ENCODE measurements at places on chromosomes 11 and 22.

GRCh38 chr11:11605181-11605580, 16.6 kb downstream of the GALNT18 start:
- DNase-seq, result no peak

- no peak for DNase-seq
Measured at GRCh38 chr22:45877651-45878050, 99.3 kb downstream of the WNT7B start.

DNA sequence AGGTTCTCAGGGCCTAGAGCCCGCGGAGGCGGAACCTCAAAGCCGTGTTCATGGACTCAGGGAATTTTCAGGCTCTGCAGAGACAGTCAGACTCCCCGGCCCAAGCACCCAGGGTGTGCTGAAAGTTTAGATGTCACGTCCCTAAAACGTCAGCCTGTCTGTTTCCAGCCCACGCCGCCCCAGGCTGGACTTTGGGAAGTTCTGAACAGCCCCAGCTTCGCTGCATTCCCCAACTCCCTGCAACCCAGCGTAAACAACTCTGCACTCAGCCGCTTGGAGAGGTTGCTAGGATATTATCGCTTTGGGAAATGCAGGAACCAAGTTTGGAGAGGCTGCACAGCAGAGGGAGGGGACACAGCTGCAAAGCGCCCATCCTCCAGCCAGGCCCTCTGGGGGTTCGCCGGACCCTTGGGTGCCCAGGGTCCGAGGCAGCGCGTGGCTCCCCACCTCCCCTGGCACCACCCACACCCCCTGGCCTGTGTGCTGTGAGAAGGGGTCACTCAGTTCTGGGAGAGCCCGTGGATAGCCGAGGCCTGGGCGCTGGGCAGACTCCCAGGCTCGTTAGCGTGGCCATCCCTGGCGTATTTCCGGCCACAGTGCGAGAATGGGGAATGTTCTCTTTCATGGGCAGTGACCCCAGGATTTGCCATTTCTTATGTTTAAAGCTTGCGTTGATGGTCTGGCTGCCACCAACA, 120.5 kb upstream of the FGF3 start:
- DNase-seq, result no peak

- no peak for DNase-seq
Measured at GRCh38 chr11:130831506-130831905, 84.8 kb downstream of the SNX19 start.

DNA sequence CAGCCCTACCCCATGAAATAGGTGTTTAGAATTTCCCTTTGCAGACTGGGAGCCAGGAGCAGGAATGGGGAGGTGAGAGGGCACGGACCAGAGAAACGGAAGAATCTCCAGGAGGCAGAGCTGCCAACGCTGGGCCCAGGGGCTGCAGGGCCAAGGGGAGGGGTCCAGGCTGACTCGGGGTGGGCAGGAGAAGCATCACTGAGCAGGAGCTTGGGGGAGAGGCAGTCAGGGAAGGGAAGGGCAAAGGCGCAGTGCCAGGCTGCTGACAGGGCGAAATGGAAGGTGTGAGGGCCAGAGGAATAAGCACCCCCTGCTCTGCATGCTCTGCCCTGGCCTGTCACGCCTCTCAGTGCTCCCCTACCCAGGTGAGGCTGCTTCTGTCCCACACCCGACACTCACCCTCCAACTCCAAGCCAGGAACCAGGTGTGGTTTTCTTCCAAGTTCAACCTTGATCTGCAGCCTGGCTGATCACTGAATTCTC, 14.5 kb downstream of the LRRC32 start:
- DNase-seq, result no peak

DNA sequence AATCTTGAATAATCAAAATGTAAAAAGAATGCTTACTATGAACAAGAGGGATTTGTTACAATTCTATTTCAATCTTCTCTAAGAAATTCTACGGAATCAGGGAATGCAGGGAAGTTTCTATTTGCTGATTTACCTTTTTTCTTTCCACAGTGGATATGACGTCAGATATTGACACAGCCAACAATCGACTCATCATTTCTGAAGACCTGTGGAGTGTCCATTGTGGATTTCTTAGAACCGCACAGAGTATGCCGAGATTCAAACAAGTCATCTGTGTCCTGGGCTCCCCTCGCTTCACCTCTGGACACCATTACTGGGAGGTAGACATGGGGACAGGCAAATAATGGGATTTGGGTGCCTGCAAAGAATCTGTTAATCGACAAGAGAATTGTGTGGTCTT, 4.1 kb upstream of the RFPL1 start:
- no peak for DNase-seq

DNA sequence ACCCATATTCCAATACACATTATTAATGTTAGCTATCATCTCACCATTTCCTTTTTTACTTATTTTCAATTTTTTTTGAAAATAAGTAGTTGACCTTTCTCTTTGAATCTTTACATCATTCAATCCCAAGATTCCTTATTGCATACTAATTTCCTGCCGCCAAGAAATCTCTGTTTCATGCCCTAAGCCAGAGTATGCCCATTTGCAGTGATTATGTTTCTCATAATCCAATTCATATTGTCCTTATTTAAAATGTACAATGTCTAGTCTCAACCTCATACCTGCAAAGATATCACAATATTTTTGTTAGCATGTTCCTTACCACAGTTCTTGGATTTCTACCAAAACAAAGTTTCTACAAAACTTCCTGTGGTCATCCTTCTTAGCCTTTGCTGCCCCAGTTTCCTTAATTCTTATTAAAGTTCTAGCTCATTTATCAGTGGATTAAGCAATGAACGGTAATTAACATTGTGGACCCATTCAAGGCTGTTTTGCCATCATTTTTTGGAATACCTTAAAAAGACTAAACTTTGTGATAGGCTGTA, 75.3 kb downstream of the CD44 start:
- no peak for DNase-seq

- no peak for DNase-seq
Measured at GRCh38 chr11:132042296-132042695, 671.9 kb downstream of the NTM start.

DNA sequence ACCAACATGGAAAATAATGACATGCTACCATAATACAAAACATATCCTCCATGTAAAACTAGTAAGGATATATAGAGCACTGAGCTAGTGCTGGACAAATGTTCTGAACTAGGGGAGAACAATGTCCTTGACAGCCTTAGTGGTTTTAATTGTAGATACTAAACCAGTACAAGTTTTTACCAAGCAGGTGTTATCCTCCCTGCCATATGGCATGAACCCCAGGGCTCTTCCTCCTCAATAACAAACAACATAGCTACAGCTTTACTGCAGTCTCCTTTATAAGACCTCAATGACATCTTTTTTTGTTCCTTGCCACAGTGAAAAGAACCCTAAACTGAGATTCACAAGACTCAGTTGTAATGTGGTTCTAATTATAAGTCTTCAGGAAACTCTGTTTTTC, 70.2 kb upstream of the GDPD4 start:
- DNase-seq, result no peak

DNA sequence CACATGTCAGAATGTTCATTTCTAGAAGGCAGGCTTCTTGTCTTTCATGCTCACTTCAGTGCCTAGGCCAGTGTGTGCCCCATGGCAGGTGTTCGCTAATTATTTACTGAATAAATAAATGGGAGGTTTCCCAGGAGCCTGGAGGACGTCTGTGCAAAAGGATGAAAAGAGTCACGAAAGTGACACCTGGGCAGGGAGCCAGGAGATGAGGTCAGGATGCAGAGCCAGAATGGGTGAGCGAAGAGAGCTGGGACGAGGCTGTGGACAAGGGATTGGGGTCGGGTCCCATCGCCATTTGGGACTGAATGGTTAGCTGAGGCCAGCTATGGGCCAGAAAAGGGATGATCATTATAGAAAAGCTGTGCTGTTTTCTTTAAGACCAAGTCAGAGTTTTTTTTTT, 560.4 kb downstream of the TBC1D22A start:
- DNase-seq, result no peak

- no peak for DNase-seq
Measured at GRCh38 chr11:102792604-102793003, 5.4 kb downstream of the MMP1 start.

DNA sequence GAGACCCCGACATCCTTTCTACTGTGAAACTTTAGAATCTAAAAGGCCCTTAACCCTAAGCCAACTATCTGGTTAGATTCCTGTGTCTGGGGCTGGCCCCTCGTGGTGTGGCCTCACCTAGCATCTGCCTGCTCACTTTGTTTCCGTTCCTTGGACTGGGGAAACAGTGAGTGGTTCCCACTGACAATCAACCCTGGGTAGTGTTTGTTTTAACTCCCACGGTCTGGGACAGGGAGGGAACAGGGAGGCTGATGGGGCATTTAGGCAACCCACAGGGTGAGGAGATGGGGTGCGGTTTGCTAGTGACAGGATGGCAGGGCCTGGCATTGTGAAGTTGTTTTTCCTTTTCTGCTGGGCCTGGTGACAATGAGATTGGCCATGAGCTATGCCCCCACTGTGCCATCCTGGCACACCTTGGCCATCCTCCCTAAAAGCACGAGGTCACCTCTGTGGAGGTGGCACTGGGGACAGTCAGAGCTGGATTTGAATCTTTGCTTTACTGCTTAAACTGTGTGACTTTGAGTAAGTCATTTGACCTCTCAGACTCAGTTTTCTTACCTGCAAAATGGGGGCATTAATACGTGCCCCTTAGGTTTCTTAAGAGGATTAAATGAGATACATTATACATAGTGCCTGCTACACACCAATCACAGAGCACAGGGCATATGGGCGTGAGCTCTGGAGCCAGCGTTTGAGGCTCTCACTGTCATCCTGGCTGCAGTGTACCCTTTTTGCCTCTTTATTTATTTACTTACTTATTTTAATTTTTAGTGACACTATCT, 31.4 kb downstream of the CHRDL2 start:
- no peak for DNase-seq

- no peak for DNase-seq
Measured at GRCh38 chr11:116334596-116334995, 438.2 kb downstream of the BUD13 start.

DNA sequence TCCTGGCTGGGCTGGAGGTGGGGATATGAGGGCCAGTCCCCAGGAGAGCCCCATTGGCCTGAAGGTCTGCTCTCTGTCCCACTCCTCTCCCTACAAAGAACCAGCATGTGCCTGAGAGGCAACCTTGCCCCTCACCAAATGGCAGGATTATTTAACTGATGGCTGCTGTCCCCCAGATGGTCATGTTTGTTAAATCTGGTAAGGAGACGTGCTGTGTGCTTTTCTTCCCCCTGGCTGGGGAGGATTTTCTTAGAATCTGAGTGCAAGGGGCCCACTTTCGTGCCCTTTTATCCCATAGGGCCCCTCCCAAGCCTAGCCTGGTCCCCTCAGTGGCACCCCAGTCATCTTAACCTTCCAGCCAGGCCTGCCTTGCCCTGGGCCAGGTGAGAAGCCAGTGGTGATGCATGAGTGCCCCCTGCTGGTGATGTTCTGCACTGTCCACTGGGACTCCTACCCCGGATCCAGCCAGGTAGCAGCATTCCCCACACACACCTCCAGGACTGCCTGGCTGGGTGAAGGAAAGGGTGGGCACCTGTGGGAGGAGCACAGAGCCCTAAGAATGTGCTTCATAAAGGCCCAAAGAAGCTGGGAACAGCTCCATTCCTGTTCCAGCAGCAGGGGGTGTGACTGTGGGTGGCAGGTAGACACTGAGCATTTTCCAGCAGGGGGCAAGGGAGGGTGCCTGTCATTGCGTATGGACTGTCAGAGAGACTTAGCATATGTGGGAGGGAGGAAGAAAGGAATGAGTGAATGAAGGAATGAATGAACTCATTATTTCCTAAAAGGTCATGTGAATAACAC, 28.9 kb downstream of the MFNG start:
- peak; percentile 61 for DNase-seq

GRCh38 chr11:121337740-121338272, 45.2 kb downstream of the SC5D start:
- no peak for DNase-seq

DNA sequence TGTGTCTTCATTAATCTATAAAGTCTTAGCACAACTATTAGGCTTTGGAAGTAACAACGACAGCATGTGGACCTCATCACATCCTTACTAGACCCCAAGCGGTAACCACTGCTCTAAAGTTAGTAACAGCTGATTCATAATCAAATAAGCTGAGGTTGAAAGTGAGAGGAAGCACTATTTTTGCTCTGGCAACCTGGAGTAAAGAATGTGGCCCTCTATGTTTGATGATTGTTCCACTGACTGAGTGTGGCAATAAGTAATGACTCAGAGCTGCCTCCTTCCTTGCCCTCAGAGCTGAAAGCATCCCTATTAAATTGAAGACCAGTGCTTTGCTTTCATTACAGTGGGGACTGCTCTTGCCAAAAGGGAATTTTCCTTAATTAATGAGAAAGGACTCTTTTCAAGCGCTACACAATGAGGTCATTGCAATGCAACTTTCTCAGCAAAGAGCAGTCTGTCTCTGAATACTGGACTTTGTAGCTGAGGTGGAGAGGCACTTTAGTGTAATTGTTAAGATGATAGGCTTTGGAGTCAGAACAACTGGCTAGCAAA, 906.1 kb upstream of the RAG2 start:
- no peak for DNase-seq

GRCh38 chr11:113113801-113114704, 152.8 kb downstream of the NCAM1 start:
- DNase-seq, result peak; percentile 33

- DNase-seq, result no peak
Measured at GRCh38 chr11:47377571-47378009, 757 bp downstream of the SPI1 start.

- DNase-seq, result no peak
Measured at GRCh38 chr22:20548806-20549205, 41.4 kb downstream of the MED15 start.

- DNase-seq, result no peak
Measured at GRCh38 chr11:113263458-113264259, 50.7 kb upstream of the TTC12 start.

DNA sequence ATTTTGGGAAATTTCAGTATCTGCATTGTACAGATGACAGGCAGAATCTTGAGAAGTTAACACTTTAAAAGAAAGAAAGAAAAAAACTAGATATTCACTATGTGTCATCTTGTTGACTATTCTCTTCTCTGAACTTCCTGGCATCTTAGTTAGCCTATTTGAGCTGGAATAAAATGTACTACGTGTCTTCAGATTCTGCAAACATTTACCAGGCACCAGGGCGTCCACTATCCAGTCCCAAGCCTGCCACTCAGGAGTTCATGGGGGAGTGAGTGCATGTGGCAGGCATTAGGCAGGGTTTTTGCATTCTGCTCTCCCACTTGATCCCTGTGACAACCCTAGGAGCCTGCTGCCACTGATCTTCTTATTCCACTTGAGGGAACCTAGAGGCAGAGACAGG, 25.0 kb downstream of the TIMP3 start:
- no peak for DNase-seq

DNA sequence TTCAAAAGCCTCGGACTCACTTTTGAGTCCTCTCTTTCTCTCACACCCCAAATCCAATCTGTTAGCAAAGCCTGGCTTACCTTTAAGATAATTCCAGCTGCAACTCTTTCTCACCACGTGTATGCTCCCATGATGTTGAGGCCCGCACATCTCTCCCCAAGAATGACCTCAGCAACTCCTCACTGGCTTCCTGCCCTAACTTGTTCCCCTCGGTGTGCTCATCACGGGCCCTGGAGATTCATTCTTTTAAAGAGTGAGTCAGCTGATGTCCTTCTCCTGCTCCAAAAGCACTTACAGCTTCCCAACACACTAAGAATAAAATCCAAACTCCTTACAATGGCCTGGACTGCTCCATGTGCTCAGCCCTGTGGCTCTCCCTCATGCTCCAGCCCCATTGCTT, 1041.3 kb downstream of the OPCML start:
- DNase-seq, result no peak

GRCh38 chr11:64694026-64694755, 28.8 kb downstream of the NRXN2 start:
- no peak for DNase-seq

Data from ACHN (cell line).